ENCODE measurements at places on chromosomes 4 and X.

GRCh38 chr4:154497889-154498288 is 6.3 kb upstream of the DCHS2 start:
- DNase-seq: no peak

DNA sequence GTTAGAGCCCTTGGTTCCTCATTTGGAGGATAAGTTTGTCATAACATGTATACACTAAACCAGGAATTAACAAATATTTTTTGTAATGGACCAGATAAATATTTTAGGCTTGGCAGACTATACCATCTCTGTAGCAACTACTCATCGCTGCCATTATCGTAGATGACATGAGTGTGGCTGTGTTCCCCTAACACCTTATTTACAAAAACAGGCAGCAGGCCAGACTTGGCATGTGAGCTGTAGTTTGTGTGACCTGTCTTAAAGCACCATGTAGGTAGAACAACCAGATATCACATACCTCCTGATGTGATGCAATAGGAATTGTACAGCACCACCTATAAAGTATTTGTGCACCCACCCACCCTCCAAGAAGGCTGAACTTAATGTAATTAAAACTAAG is 82.0 kb downstream of the RASGEF1B start:
- no peak for DNase-seq

DNA sequence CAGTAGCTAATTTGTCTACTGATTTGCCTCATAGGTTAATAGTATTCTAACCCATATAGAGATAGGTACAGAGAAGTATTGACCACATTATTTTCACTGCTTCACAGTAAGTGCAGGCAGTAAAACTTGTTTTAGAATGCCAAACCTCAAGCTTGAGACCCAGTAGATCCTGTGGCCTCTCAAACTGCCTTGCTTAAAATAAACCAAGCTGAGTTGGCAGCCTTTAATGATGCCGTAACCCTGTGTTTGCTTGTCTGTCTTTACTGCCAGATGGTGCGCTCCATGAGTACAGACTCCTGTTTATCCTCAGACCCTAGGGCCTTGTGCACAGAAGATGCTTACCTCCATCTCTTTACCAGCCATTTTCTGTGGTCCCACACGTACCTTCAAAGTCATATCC is 50.8 kb downstream of the ANXA3 start:
- no peak for DNase-seq

GRCh38 chr4:28149762-28150161 is 1289.1 kb downstream of the STIM2 start:
- no peak for DNase-seq

- no peak for DNase-seq
Measured at GRCh38 chrX:124960454-124960853, 359.2 kb upstream of the TEX13C start.

DNA sequence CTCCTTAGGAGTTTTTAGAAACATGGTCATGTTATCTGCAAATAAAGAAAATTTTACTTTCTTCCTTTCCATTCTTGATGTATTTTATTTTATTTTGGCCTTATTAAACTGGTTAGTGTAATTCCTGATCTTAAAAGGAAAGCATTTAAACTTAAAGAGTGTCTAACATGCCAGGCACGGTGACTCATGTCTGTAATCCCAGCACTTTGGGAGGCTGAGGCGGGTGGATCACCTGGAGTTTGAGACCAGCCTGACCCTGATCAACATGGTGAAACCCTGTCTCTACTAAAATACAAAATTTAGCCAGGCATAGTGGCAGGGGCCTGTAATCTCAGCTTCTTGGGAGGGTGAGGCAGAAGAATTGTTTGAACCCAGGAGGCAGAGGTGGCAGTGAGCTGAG is 281.3 kb downstream of the PTTG2 start:
- no peak for DNase-seq

GRCh38 chrX:118756101-118756500 is 28.7 kb downstream of the IL13RA1 start:
- no peak for DNase-seq

DNA sequence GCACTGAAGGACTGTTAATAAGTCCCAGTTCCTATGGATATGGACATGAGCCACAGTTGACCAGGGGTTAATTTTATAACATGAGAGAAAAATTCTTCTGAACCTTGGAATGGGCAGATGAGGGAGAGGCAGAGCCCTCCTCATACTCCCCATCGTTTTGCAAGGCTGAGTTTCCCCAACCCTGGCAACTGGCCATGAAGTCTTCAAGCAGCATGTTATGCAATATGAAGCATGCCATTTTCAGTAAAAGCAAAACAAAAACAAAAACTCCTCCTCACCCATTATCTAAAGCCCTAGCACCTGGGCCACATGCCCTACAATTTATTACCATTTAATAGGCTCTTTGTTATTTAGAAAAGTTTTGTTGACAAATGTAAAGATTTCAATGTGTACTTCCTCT is 64.5 kb downstream of the GPC4 start:
- no peak for DNase-seq

DNA sequence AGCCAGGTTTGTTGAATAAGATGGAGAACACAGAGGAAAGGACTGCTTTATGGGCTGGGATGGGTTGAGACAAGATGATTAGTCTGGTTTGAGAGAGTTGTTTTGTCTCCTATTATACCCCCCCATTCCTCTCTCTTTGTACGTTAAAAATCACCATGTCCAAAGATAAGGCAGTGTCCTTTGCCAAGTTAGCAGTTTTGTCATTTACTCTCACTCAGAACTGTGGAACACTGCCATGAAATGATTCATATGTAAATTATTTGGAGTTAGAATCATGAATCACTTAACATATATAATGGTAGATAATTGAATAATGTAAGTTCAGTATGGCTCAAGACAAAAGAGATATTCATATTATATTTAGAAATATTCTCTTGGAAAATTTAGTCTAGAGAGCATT is 151.3 kb downstream of the DCLK2 start:
- peak; percentile 42 for DNase-seq

GRCh38 chr4:3205995-3206394 is 43.0 kb upstream of the MSANTD1 start:
- DNase-seq: no peak

DNA sequence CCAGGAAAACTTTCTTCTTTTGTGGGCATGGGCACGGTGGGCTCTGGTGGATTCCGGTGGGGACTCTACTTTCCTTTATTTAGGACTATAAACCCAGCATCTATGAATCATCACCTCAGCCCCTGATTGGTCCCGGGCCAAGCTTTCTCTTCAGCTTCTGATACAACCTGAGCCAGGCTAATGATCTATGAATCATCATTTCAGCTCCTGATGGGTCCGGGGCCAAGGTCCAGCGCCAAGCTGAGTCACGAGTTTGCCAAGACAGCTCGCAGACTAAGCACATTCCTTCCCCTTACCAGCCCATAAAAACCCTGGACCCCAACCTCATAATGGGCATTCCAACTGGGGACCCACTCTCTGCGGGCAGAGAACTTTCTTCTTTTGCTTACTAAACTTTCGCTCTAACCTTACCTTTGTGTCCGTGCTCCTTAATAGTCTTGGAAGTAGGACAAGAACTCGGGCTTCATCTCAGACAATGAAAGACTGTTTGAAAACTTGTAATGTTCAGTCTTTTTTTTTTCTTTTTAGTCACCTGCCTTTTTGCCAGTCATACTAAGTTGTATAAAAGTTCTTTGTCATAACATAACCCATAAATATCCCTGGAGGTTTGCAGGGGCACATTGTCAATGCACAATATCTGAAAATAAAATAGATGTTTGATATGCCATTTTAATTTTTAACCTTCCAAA is 904.9 kb upstream of the EPHA5 start:
- DNase-seq: peak; percentile 88

DNA sequence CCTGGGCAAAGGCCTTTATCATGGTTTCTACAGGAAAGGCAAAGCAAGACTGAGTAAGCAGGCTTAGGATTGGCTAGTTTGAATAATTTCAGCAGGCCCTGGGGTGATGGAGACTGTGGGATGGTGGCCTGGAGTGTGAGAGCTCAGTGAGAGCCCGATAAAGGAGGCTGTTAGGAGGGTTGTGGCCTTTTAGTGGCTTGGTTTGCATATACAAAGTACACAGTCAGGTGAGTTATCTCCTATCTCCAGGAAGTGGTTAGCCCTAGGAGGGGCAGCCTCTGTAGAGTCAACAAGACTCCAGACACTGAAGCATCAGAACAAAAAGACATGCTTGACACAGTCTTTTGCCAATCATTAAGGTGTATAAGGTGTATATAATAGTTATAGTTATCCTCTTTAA is 157.2 kb downstream of the CFAP299 start:
- DNase-seq: no peak

DNA sequence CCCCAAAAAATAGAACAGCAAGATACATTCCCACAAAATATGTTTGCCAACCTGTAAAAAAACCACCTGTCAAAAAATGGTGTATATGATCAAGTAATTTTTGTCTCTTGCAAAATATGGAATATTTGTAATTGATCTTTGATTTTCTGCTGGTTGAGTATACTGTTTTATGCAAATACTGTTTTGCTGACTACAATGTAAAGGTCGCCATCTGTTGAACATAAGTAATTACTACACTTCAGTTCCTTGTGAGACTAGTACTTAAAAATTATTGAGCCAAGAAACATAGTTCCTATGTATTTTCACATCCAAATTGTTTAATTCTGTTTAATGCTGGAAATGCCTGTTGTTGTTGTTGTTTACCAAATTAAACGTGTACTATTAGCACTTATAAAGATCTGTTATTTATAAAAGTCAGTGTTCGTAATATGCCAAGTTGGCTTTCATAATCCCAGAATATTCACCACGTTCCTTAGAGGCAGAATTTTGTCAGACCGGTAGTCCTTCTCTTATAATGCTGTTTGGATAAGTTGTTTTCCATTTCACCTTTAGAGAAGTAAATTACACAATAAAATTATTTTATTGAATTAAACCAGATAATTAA is 144.2 kb downstream of the PDLIM5 start:
- peak; percentile 27 for DNase-seq

- DNase-seq: no peak
Measured at GRCh38 chr4:101942891-101943290, 152.4 kb downstream of the BANK1 start.

GRCh38 chr4:11489453-11490083 is 60.9 kb upstream of the HS3ST1 start:
- DNase-seq: no peak

GRCh38 chr4:38323141-38323641 is 340.8 kb upstream of the KLF3 start:
- no peak for DNase-seq

DNA sequence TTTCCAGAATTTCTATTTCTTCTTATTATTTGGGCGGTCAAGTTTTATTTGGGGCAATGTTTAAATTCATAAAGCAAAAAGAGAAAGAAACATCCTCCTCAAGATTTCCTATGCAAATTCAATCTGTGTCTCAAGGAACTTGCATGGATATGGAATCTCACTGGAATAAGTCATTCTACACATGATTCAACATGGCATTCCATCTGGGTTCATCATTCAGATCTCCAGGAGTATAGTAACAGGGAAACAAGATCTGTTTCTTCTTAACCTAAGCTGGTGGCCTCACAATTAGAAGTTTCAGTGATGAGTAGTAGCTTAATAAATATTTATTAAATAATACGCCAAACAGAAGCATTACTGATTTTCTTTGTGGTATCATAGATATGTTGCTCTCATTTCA is 19.8 kb downstream of the KLHL34 start:
- no peak for DNase-seq

GRCh38 chrX:48466696-48467095 is 3.4 kb downstream of the SLC38A5 start:
- no peak for DNase-seq

- DNase-seq: no peak
Measured at GRCh38 chr4:3449574-3450534, 8.1 kb downstream of the HGFAC start.

- DNase-seq: no peak
Measured at GRCh38 chrX:65537229-65537628, 2.6 kb upstream of the LAS1L start.

DNA sequence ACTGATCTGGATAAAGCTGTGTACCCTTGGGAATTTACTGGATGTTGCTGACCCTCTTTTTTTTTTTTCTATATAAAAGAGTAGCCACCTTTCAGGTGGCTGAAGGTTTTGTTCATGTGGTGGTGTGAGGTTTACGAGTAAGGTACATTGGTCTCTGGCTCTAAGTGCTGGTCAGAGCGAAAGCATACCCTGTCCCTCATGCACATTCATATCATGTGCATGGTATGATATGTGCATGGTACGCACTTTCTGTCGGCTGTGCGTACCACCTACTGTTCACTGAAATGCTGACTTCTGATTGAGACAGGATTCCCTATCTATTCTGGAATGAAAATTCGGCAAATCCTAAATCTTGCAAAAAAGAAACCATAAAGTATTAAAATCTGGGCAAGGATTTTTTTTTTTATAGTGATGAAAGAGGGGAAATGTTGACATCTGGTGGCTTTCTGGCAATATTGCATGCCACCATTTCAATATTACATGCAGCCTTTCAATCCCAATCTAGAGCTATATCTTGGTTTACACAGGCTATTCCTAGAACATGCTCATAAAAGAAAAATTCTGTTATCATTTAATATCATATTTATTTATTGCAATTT is 32.8 kb downstream of the FAM149A start:
- peak; percentile 26 for DNase-seq

- DNase-seq: no peak
Measured at GRCh38 chrX:11768039-11768438, 10.0 kb downstream of the MSL3 start.

DNA sequence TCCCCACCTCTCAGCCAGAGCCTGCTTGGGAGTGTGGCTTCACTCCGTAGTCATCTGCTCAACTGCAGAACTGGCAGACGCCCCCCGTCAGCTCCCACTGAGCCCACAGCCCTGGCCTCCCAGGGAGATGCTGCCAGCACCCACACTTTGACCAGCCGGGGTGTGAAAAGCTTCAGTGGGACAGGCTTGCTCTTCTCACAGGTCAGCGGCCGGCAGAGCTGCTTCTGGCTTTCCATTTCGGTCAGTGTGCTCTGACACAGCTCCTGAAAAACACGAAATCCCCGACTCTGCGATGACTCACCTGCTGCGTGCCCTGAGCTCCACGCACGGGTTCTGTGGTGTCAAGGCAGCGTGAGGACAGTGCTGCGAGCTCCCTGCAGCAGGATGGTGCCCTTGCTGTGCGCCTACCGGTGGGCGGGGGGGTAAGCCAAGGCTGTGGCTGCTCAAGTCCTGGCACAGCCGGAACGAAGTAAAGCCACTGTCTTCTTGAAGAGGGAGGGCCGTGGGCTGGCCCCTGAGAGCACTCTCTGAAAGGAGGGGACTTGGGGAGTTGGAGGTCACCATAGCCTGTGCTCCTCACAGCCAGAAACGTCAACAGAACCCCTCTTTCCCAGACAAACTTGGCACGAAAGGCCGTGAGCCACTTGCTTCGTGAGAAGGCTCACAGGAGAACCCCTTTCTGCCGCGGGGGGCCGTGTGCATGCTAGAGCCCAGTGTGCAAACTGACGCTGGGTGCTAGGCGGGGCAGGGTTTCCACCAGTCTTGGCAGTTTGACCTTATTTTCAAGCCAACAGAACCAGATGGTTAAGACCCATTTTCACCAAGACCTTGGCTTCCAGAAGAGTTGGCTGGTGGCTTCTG is 23.6 kb downstream of the NOP14 start:
- no peak for DNase-seq

Measured in RWPE1 (cell line).